ENCODE measurements at places on chromosomes 6 and 20.

GRCh38 chr6:69696273-69696672, 100.5 kb downstream of the LMBRD1 start:
- H3K27me3 ChIP-seq: no peaks in the 10 kb centered on the region
- H3K27ac ChIP-seq: no peak overlapping the region
- no peak for DNase-seq
- peaks cover 7% of the 10 kb centered on the region for H3K36me3 ChIP-seq
- H3K4me3 ChIP-seq: no peak overlapping the region

GRCh38 chr20:55394592-55394991, 610.7 kb downstream of the CBLN4 start:
- H3K36me3 ChIP-seq: no peaks in the 10 kb centered on the region
- H3K27me3 ChIP-seq: no peaks in the 10 kb centered on the region
- DNase-seq: no peak
- H3K27ac ChIP-seq: no peak overlapping the region

DNA sequence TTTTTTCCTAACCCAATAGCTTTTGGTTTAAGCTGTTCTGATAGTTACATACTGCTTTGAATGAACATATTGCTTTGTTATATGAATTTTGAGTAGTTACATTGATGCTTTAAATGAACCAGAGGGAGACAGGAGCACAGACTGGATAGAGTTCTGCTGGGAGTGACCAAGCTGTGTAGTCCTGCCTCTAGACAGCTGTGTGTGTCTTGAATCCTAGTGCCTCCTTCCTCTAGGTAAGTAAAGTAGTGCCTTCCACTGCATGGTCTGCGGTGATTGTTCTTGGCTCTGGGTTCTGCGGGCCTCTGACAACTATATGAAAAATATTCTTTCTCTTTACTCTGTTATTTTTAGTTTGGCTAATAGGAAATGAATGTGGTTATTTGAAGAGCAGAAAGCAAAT, 46.0 kb upstream of the ADGRG6 start:
- H3K27ac ChIP-seq: no peak overlapping the region
- H3K4me1 ChIP-seq: no peaks in the 10 kb centered on the region
- H3K36me3 ChIP-seq: no peaks in the 10 kb centered on the region
- H3K27me3 ChIP-seq: no peaks in the 10 kb centered on the region

GRCh38 chr6:39792540-39793450, 619 bp downstream of the DAAM2 start:
- H3K4me1 ChIP-seq: peaks cover 9% of the 10 kb centered on the region
- peak overlapping the region; percentile 47 for H3K4me3 ChIP-seq
- no peak for DNase-seq
- H3K36me3 ChIP-seq: no peaks in the 10 kb centered on the region
- H3K27ac ChIP-seq: no peak overlapping the region

GRCh38 chr6:2141644-2142290, 103.6 kb downstream of the GMDS start:
- no peak overlapping the region for H3K4me3 ChIP-seq
- no peak for DNase-seq
- H3K27me3 ChIP-seq: no peaks in the 10 kb centered on the region

- no peak overlapping the region for H3K4me3 ChIP-seq
- no peaks in the 10 kb centered on the region for H3K4me1 ChIP-seq
- DNase-seq: no peak
Observed at GRCh38 chr20:62277253-62277652, 25.5 kb upstream of the ADRM1 start.

DNA sequence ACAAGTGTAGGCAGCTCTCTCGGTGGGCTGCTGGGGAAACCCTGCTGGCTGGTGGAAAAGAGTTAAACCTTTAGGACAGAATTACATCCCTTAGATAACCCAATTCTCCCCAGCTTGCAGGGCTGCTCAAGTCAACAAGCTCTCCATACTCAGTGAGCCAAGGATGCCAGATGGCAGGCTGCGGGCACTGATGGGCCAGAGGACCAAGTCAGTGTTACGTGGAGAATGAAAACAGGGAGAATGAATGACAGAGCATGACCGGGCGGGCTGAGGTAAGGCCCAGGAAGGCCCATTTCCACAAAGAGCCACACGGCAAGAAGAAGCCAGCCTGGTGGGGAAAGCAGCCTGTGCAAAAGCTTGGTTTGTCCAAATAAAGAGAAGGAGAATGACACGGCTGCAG, 58.7 kb upstream of the CD93 start:
- DNase-seq: no peak
- no peaks in the 10 kb centered on the region for H3K36me3 ChIP-seq
- H3K27ac ChIP-seq: no peak overlapping the region
- no peak overlapping the region for H3K4me3 ChIP-seq

GRCh38 chr6:52475307-52475706, 55.2 kb downstream of the EFHC1 start:
- no peaks in the 10 kb centered on the region for H3K4me1 ChIP-seq
- no peak overlapping the region for H3K27ac ChIP-seq
- H3K36me3 ChIP-seq: no peaks in the 10 kb centered on the region
- H3K27me3 ChIP-seq: no peaks in the 10 kb centered on the region

- H3K27ac ChIP-seq: no peak overlapping the region
- H3K4me3 ChIP-seq: no peak overlapping the region
- no peaks in the 10 kb centered on the region for H3K4me1 ChIP-seq
- no peaks in the 10 kb centered on the region for H3K27me3 ChIP-seq
- no peak for DNase-seq
Observed at GRCh38 chr6:100846276-100846675, 34.9 kb downstream of the ASCC3 start.

- H3K27me3 ChIP-seq: no peaks in the 10 kb centered on the region
- no peak overlapping the region for H3K4me3 ChIP-seq
- H3K27ac ChIP-seq: no peak overlapping the region
- no peak for DNase-seq
- peaks cover 6% of the 10 kb centered on the region for H3K4me1 ChIP-seq
Observed at GRCh38 chr6:148915810-148916209, 169.0 kb downstream of the UST start.

GRCh38 chr6:21079468-21080048, 514.0 kb upstream of the SOX4 start:
- peak overlapping the region; percentile 46 for H3K27ac ChIP-seq
- H3K4me1 ChIP-seq: peaks cover 19% of the 10 kb centered on the region
- no peaks in the 10 kb centered on the region for H3K27me3 ChIP-seq
- H3K4me3 ChIP-seq: no peak overlapping the region
- H3K36me3 ChIP-seq: no peaks in the 10 kb centered on the region

GRCh38 chr6:91141346-91141745, 554.5 kb upstream of the MAP3K7 start:
- H3K27me3 ChIP-seq: no peaks in the 10 kb centered on the region
- H3K4me1 ChIP-seq: no peaks in the 10 kb centered on the region
- no peaks in the 10 kb centered on the region for H3K36me3 ChIP-seq
- H3K4me3 ChIP-seq: no peak overlapping the region
- no peak for DNase-seq

Measured in cardiac muscle cell (in vitro differentiated cells and primary cell).